ENCODE measurements at places on chromosomes 6 and 20. TPM values are rescaled to one million over a fixed set of nuclear protein-coding genes. Genes with fewer than 3 reads are reported as not detected.

The BNIP5 gene
- not detected for polyA plus RNA-seq

The TP53TG5 gene
- polyA plus RNA-seq, result 0.55 TPM

The LAMA2 gene
- not detected for polyA plus RNA-seq

The GMPR gene
- 0.71 TPM for polyA plus RNA-seq

The ANKS1A gene
- polyA plus RNA-seq, result 2.6 TPM

The NHLRC1 gene
- 1.8 TPM for polyA plus RNA-seq

The SPDEF gene
- polyA plus RNA-seq, result not detected

The LY6G6C gene
- not detected for polyA plus RNA-seq

The ZNF311 gene
- 0.05 TPM for polyA plus RNA-seq

The HLA-DQA1 gene
- 1.6 TPM for polyA plus RNA-seq

The TIAM2 gene
- polyA plus RNA-seq, result 0.53 TPM

The HLA-DMB gene
- 22.5 TPM for polyA plus RNA-seq

The ADGRF4 gene
- not detected for polyA plus RNA-seq

The SNAP25 gene
- not detected for polyA plus RNA-seq

The C20orf202 gene
- polyA plus RNA-seq, result not detected

The TNF gene
- polyA plus RNA-seq, result 0.53 TPM

The OVOL2 gene
- polyA plus RNA-seq, result not detected

The ADGB gene
- not detected for polyA plus RNA-seq

The NRSN1 gene
- not detected for polyA plus RNA-seq

The TRAPPC3L gene
- not detected for polyA plus RNA-seq

The PRKN gene
- polyA plus RNA-seq, result 2.2 TPM

The MMS22L gene
- polyA plus RNA-seq, result 4.7 TPM

The UNC5CL gene
- 0.07 TPM for polyA plus RNA-seq

The OPRM1 gene
- not detected for polyA plus RNA-seq

The RIPPLY2 gene
- not detected for polyA plus RNA-seq

The NMBR gene
- polyA plus RNA-seq, result not detected

The ENPP3 gene
- 0.16 TPM for polyA plus RNA-seq

The SRMS gene
- not detected for polyA plus RNA-seq

The DCDC2 gene
- polyA plus RNA-seq, result not detected

The TPX2 gene
- polyA plus RNA-seq, result 0.30 TPM

The BRPF3 gene
- 8.4 TPM for polyA plus RNA-seq

The RNF182 gene
- polyA plus RNA-seq, result not detected
